ENCODE measurements at places on chromosomes 11 and 22.

- DNase-seq = no peak
- H3K36me3 ChIP-seq = no peaks in the 10 kb centered on the region
- H3K4me1 ChIP-seq = no peaks in the 10 kb centered on the region
- H3K27ac ChIP-seq = no peak overlapping the region
- peaks cover 8% of the 10 kb centered on the region for H3K27me3 ChIP-seq
Measured at GRCh38 chr22:47245786-47246185, 483.3 kb downstream of the TBC1D22A start.

DNA sequence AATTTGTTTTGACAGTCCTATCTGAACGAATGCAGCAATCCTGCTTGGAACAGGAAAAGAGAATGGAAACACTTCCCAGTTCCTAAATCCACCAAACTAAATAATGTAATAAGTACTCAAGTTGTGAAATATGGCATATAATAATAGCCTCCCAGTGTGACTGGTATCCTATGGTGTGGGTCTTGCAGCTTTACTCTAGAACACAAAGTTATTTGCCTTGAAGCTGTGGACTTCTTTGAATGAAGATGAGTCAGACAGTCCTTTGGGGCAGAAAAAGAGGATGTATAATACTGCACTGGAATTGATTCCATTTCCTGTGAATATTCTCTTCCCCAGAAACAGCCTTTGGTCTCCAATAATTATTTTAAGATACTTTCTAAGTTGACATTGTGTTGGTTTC lies 887.0 kb downstream of the KCNA4 start:
- no peaks in the 10 kb centered on the region for H3K27me3 ChIP-seq
- no peaks in the 10 kb centered on the region for H3K36me3 ChIP-seq
- no peaks in the 10 kb centered on the region for H3K4me1 ChIP-seq
- H3K4me3 ChIP-seq = no peak overlapping the region

DNA sequence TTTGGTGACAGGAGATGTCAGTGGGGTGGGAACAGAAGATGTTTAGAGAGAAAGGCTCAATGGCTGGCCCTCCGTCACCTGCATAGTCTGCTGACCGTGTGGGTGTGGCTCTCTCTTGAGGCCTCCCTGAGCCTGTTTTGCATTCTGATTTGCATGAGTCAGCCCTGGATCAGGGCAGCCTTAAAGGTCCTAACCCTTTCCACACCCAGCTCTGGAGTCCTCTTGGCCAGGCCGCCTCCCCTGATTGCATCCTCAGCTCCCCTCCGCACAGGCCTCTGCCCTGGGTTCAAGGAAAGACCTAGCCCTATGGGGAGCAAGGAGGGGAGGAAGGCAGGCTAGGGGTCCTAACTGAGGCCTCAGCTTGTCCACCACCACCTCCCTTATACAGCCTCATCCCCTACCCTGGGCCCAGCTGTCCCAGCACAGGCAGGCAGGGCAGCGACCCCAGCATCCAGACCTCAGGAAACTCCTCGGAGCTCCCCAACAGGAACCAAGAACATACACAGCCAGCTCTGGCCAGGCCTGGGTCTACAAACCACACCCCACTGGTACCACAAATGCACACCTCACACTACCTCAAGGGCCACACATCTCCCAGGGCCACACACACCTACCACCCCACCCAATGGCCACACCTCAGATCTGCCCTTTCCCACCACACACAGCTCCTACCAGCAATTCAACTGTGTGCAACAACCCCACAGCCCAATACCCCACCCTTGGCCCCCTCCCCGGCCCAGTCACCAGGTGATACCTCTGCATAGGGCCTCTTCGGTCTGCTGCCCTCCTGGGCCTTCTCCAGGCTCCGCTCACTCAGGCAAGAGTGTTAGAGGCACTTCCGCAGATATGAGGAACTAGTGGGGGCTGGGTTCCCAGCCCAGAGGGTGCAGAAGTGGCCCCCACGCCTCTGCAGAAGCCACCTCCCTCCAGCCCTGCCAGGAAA lies 13.7 kb downstream of the ARAP1 start:
- H3K4me3 ChIP-seq = no peak overlapping the region
- peaks cover 68% of the 10 kb centered on the region for H3K4me1 ChIP-seq
- no peaks in the 10 kb centered on the region for H3K27me3 ChIP-seq

- peak overlapping the region; percentile 75 for H3K27ac ChIP-seq
- H3K4me3 ChIP-seq = no peak overlapping the region
- DNase-seq = peak; percentile 80
- H3K4me1 ChIP-seq = peaks cover 19% of the 10 kb centered on the region
- no peaks in the 10 kb centered on the region for H3K27me3 ChIP-seq
- no peaks in the 10 kb centered on the region for H3K36me3 ChIP-seq
Measured at GRCh38 chr11:1345737-1346513, 36.5 kb upstream of the TOLLIP start.

- no peak for DNase-seq
- peaks cover 17% of the 10 kb centered on the region for H3K4me1 ChIP-seq
- peaks cover 12% of the 10 kb centered on the region for H3K36me3 ChIP-seq
- peak overlapping the region; percentile 66 for H3K27ac ChIP-seq
Measured at GRCh38 chr22:40414311-40414710, 43.9 kb downstream of the SGSM3 start.

- no peak for DNase-seq
- peaks cover 20% of the 10 kb centered on the region for H3K4me1 ChIP-seq
- peak overlapping the region; percentile 97 for H3K27ac ChIP-seq
- peak overlapping the region; percentile 97 for H3K4me3 ChIP-seq
- peaks cover 32% of the 10 kb centered on the region for H3K36me3 ChIP-seq
- H3K27me3 ChIP-seq = no peaks in the 10 kb centered on the region
Measured at GRCh38 chr11:6682591-6682935, 577 bp downstream of the MRPL17 start.

GRCh38 chr11:11458001-11458400 lies 105.0 kb upstream of the CSNK2A3 start:
- no peak overlapping the region for H3K4me3 ChIP-seq
- no peaks in the 10 kb centered on the region for H3K36me3 ChIP-seq
- no peak for DNase-seq
- H3K4me1 ChIP-seq = no peaks in the 10 kb centered on the region
- H3K27me3 ChIP-seq = no peaks in the 10 kb centered on the region

GRCh38 chr11:126733685-126734084 lies 266.9 kb downstream of the KIRREL3 start:
- no peak for DNase-seq
- no peaks in the 10 kb centered on the region for H3K36me3 ChIP-seq
- no peaks in the 10 kb centered on the region for H3K4me1 ChIP-seq
- H3K27me3 ChIP-seq = peaks cover 8% of the 10 kb centered on the region

DNA sequence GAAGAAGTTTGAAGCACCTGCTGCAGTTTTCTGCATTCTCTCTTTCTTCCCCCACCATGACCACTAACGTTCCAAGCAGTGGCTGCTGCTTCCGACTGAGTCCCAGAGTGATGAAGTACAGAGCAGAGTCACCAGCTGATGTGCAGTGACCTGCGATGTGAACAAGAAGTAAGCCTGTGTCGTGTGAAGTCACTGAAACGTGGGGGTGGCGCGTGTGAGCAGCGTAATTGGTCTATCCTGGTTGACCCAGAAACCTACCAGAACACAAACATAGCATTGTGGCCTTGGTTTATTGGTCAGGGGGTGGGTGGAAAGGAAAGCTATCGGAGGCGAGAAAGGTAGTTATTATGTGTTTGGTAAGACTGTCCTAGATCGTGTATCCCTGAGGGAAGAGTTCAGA lies 3.5 kb downstream of the KRTAP5-7 start:
- H3K4me1 ChIP-seq = no peaks in the 10 kb centered on the region
- no peaks in the 10 kb centered on the region for H3K36me3 ChIP-seq
- peaks cover 10% of the 10 kb centered on the region for H3K27me3 ChIP-seq
- H3K27ac ChIP-seq = no peak overlapping the region

- no peak overlapping the region for H3K4me3 ChIP-seq
- DNase-seq = no peak
- H3K36me3 ChIP-seq = no peaks in the 10 kb centered on the region
- H3K4me1 ChIP-seq = no peaks in the 10 kb centered on the region
- no peak overlapping the region for H3K27ac ChIP-seq
Measured at GRCh38 chr22:33188326-33188725, 130.1 kb upstream of the SYN3 start.

GRCh38 chr22:50699001-50699755 lies 26.6 kb downstream of the SHANK3 start:
- DNase-seq = no peak
- H3K27me3 ChIP-seq = no peaks in the 10 kb centered on the region
- no peaks in the 10 kb centered on the region for H3K36me3 ChIP-seq
- H3K4me1 ChIP-seq = peaks cover 19% of the 10 kb centered on the region

GRCh38 chr22:20952544-20953341 lies 14.3 kb upstream of the AIFM3 start:
- H3K4me3 ChIP-seq = no peak overlapping the region
- H3K36me3 ChIP-seq = peaks cover 31% of the 10 kb centered on the region
- peaks cover 11% of the 10 kb centered on the region for H3K27me3 ChIP-seq
- DNase-seq = no peak
- no peak overlapping the region for H3K27ac ChIP-seq

DNA sequence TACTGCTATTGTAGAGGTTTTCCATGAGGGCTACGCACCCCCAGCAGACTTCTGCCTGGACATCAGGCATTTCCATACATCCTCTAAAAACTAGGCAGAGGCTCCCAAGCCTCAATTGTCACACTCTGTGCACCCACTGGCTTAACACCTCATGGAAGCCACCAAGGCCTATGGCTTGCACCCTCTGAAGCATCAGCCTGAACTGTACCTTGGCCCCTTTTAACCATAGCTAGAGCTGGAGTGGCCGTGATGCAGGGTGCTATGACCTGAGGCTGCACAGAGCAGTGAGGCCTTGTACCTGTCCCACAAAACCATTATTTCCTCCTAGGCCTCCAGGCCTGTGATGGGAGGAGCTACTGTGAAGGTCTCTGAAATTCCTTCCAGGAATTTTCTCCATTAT lies 33.9 kb downstream of the AAMDC start:
- no peak for DNase-seq
- H3K4me3 ChIP-seq = no peak overlapping the region
- peaks cover 40% of the 10 kb centered on the region for H3K36me3 ChIP-seq
- no peaks in the 10 kb centered on the region for H3K27me3 ChIP-seq

DNA sequence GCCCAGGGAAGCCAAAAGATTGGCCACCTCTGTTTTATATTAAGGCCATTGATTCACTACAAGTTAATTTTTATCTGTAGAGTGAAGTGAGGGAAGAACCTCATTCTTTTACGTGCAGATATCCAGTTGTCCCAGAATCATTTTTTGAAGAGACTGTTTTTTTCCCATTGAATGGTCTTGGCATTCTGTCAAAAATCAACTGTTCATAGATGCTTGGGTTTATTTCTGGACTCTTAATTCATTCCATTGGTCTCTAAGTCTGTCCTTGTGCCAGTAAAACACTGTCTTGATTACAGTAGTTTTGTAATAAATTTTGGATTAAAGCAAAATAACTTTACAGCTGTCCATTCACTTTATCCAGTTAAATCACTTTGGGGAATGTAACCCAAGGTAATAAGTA lies 26.8 kb downstream of the WBP2NL start:
- no peak overlapping the region for H3K4me3 ChIP-seq
- no peaks in the 10 kb centered on the region for H3K27me3 ChIP-seq
- H3K27ac ChIP-seq = no peak overlapping the region
- peaks cover 25% of the 10 kb centered on the region for H3K4me1 ChIP-seq
- DNase-seq = no peak

DNA sequence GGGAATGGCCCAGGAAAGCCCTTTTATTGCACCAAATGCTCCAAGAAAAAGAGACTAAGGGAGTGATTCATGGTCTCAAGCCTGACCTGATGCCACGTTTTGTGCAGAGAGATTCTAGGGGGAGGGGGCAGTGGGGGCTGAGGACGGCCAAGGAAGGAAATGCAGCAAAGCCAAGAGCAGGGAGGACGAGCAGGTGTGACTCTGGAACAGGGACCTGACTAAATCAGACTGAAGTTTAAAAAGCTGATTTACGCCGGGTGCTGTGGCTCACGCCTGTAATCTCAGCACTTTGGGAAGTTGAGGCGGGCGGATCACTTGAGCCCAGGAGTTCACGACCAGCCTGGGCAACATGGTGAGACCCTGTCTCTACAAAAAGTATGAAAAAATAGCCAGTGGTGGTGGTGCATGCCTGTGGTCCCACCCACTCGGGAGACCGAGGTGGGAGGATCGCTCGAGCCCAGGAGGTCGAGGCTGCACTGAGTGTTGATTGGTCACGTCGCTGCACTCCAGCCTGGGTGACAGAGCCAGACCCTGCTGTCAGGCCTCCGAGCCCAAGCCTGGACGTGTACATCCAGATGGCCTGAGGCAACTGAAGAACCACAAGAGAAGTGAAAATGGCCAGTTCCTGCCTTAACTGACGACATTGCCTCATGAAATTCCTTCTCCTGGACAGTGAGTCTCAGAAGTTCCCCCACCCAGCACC lies 10.8 kb upstream of the IFITM3 start:
- H3K27ac ChIP-seq = peak overlapping the region; percentile 64
- peak; percentile 45 for DNase-seq
- peaks cover 2% of the 10 kb centered on the region for H3K36me3 ChIP-seq
- peaks cover 58% of the 10 kb centered on the region for H3K4me1 ChIP-seq
